Activated CD4-positive, alpha-beta T cell treated with anti-CD3 and anti-CD28 coated beads for 36 hours (primary cell): ENCODE measurements at places on chromosomes 12 and 14. TPM values are rescaled to one million over a fixed set of nuclear protein-coding genes. Genes with fewer than 3 reads are reported as not detected.

DNA sequence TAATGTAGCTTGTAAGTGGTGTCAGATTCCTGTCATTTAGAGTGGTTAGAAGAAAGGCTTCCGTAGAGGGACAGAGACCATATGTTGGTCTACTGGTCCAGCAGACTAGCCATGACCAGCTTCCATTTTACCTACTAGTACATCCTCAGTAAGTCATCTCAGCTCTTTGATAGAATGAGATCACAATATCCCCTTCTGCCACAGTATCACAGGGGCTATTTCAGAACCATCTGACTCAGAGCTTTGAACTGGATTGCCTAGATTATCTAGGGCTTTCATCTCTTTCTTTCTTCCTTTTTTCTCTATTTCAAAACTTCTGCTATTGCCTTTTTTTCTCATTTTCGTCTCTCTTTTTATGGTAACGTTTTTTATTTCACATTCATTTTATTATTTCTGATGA lies 4.7 kb downstream of the ZDHHC17 start:
- peaks cover 55% of the 10 kb centered on the region for H3K4me1 ChIP-seq
- no peak overlapping the region for H3K27ac ChIP-seq
- H3K27me3 ChIP-seq, result no peaks in the 10 kb centered on the region
- DNase-seq, result no peak
- peaks cover 7% of the 10 kb centered on the region for H3K36me3 ChIP-seq

GYS2 gene
- total RNA-seq, result not detected

- no peaks in the 10 kb centered on the region for H3K36me3 ChIP-seq
- no peak for DNase-seq
- no peaks in the 10 kb centered on the region for H3K4me1 ChIP-seq
- no peak overlapping the region for H3K4me3 ChIP-seq
- H3K27me3 ChIP-seq, result no peaks in the 10 kb centered on the region
Observed at GRCh38 chr14:85217412-85217811, 312.5 kb upstream of the FLRT2 start.

PRH2 gene
- not detected for total RNA-seq

- no peaks in the 10 kb centered on the region for H3K4me1 ChIP-seq
- no peak overlapping the region for H3K27ac ChIP-seq
- H3K4me3 ChIP-seq, result no peak overlapping the region
- DNase-seq, result no peak
Observed at GRCh38 chr14:62093736-62094135, 331.5 kb downstream of the SNAPC1 start.
